ENCODE measurements at places on chromosomes 3 and 15.

GRCh38 chr3:127723011-127723567, 50.3 kb downstream of the ABTB1 start:
- no peak for DNase-seq

DNA sequence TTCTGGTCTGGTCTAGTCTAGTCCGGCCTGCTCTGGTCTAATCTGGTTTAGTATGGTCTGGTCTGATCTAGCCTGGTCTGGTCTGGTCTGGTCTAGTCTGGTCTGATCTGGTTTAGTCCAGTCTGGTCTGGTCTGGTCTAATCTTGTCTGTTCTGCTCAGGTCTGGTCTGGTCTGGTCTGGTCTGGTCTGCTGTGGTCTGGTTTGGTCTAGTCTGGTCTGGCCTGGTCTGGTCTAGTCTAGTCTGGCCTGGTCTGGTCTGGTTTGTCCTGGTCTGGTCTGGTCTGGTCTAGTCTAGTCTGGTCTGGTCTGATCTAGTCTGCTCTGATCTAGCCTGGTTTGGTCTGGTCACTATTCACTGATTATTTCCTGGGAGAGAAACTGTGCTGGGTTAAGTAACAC, 84.1 kb upstream of the PRR23E start:
- no peak for DNase-seq

GRCh38 chr3:56874269-56874668, 72.5 kb upstream of the ARHGEF3 start:
- no peak for DNase-seq

DNA sequence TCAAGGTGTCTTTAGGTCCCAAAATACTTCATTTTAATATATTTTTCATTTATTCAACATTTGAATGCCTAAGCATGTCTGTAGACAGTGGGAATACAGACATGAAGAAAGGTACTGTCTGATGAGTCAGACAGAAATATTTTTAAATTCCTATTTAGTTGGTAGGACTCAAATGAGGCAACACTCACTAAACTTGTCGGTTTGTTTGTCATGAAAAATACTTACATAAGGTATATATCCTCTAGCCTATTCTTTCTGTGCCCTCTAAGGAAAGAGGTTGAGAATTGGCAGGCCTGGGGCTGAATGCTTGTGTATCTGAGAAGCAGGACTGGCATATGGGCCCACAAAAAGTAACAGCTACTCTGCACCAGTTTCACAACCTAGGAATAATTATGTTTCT, 423.6 kb upstream of the MDFIC2 start:
- DNase-seq: no peak

DNA sequence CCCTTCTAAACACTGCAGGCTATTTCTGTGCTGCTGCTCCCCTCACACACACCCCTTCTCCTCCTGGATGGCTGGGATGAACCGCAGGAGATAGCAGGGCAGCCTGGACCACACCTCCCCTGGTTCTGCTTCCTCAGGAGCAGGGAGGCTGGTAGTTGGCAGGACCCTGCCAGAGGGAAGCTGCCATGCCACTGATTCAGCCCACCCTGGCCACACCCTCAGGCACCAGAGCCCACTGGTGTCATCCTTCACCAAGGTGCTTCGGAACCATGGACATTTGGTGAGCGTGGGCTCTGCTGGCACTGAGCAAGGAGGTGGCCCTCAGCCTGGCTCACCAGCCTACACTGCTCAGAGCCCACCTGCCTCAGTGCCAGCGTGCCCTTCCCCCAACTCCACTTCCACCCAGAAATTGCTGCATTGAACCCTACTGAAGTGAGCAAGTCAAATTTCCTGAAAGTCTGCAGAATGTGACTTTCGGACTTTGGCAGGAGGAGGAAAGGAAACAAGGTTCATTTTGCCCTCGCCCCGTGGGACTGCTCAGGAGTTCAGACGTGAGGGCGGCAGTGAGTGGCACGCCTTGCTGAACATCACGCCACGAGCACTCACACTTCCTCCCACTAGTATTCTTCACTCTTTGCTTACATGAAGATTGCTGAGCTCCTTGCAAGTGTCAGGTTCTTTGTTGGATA, 26.3 kb downstream of the BMF start:
- no peak for DNase-seq
